ENCODE measurements at places on chromosomes 12 and 14.

- DNase-seq = no peak
Observed at GRCh38 chr12:111330800-111331752, 37.8 kb downstream of the PHETA1 start.

GRCh38 chr12:122726080-122726558 is 4.5 kb downstream of the HCAR1 start:
- no peak for DNase-seq

DNA sequence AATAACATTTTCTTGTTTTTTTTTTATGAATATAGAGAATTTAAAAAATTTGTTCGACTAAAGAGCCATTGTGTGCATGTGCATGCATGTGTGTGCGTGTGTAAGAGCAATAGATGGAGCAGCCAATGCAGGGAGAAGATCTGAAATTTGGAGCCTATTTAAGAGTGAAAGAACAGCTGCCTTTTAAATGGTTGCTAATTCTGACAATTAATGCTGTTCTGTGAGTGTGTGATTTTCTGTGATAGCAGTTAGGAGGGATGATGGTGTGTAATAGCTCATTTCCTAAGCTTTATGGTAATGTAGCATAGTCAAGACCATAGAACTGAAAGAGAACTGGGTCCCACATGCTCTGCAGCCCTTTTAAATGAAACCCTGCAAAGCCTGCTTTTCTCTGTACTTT is 137.9 kb downstream of the NRXN3 start:
- peak; percentile 88 for DNase-seq

DNA sequence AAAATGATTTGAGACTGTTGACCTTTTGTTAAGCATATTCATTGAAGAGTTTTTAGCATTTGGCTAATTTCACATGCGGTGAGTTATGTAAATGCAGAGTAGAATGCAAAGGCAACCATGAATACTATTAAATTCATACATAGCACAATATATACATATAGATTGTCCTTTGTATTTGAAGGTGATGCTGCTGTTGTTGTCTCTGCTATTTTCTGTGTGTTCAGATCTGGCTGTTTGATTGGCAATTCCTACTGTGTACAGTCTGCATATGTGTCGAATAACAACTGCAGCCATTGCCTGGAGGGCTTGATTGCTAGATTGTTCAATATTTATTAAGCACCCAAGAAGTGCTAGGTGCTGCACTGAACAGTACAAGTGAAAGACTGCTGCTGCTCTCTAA is 187.4 kb downstream of the FOXG1 start:
- no peak for DNase-seq

- no peak for DNase-seq
Observed at GRCh38 chr12:46778415-46778814, 47.4 kb downstream of the SLC38A4 start.

DNA sequence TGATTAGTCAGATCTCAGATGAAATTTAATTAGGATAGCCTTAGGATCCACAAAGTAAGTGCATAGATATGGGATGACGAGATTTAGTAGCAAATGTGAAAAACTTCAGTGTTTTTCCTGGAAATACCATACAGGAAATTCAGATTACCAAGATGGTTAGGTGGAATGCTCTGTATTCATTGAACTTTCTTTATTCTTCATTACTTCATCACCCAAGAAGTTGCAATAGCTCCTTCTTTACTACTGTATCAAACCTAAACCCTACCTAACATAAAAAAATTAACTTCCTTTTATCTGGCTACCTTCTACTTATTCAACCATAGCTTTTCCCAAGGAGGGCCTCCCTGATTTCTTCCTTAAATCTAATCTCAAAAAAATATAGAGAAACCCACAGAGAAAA is 100.4 kb downstream of the TTC6 start:
- DNase-seq = no peak

GRCh38 chr14:53152184-53152886 is 788 bp downstream of the DDHD1 start:
- DNase-seq = peak; percentile 73

- DNase-seq = no peak
Observed at GRCh38 chr14:22427771-22428231, 161.2 kb downstream of the DAD1 start.

- DNase-seq = no peak
Observed at GRCh38 chr14:32938719-32939253, at the start of gene NPAS3. NPAS3 (plus strand) TSS chr14:32938879.

- DNase-seq = no peak
Observed at GRCh38 chr12:115472852-115473251, 788.9 kb upstream of the TBX3 start.

DNA sequence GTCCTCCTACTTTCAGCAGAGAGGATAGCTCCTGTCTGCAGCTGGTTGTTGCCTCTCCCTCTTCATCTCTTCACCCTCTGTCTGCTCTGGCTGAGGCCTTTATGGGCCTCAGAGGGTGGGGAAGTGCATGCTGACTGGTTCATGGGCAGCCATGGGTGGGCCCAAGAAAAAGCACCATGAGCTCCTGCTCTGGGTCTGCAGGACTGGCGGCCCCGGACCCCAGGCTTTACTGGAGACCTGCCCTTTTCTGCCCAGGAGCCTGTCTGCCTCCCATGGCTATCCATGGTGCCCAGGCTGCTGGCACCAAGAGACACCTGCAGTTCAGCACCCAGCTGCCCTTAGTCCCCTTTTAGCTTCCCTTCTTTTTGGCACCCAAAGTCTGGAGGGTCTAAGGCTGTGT is 137.1 kb downstream of the PTPRR start:
- no peak for DNase-seq

GRCh38 chr12:78121969-78122610 is 291.4 kb downstream of the NAV3 start:
- DNase-seq = no peak

DNA sequence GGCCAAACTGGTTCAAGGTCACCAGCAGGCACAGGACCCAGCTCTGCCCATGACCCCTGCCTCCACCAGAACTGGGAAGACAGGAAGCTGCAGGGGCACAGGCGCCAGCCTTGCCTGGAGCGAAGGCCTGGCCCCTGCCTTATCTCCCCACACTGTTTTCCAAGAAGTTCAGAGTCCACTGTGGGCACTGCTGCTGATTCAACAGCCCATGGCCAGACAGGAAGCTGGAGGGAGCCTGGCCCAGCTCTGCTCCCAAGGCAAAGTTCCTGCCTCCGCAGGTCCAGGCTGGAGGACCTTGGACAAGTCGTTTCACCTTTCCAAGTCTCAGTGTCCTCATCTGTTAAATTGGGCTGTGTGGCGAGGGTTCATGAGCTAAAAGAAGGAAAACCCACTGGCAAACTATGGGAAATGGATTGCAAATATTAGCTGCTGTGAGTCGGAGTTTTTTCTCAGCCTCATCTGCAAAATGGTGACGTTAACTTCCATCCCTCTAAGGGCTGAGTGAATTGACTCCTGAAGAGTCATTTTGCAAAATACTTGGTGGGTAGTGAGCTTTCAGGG is 1.2 kb downstream of the PHETA1 start:
- no peak for DNase-seq

- no peak for DNase-seq
Observed at GRCh38 chr12:55057481-55057880, 37.7 kb downstream of the NEUROD4 start.

DNA sequence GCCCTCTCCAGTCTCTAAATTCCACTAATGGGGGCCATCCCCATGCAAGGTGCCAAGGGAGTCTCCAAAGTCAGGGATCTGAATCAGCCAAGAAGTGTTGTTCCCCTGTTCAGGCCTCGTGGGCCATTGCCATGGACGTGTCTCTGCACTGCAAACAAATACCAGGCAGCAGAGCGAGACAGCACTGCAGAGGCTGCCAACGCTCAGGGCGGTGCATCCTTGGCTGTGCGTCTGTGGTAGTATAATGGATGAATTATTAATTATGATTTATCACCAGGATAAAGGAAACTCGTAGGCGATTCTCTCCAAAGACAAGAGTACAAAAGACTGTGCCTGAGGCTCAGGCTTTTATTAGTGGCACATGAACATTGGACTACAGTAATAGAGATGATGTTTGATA is 122.3 kb upstream of the NTF3 start:
- DNase-seq = peak; percentile 32

DNA sequence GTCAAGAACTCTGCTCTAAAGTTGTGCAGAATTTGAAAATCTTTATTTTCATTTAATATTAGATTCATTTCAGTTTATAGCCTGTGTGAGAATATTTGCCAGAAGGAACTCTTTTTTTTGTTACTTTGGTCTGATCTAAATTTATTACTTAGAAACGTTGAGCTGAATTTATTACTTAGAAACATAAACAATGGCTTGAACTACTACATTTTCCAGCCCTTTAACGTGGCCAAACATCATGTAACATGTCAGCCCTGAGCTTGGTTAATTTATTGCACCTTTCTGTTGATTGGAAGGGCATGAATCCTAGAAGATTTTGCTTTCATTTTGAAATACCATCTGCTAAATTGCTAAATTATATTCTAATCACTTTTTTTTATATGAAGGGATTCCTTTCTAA is 241.4 kb downstream of the TMEM117 start:
- DNase-seq = no peak

DNA sequence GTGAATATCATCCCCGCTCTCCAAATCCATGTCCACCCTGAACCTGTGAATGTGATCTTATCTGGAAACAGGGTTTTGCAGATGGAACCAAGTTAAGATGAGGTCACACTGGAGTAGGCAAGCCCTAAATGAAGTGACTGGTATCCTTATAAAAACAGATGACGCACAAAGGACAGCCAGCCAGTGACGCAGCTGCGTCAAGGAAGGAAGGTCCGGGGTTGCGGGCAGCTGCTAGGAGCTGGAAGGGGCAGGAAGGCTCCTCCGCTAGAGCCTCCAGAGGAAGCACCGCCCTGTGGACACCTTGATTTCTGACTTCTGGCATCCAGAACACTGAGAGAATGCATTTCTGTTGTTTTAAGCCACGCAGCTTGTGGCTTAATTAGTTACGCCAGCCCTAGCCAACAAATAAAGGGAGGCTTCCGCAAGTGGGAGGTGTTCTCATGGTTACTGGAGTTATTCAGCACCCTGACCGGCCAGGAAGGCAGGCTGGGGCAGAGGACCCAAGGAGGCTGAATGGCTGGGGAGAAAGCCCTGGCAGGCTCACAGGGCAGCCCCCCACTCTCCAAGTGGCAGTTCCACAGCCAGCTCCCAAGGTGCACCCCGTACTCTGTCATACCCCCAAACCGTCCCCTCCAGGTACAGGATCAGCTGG is 127.6 kb upstream of the NCOR2 start:
- DNase-seq = no peak

DNA sequence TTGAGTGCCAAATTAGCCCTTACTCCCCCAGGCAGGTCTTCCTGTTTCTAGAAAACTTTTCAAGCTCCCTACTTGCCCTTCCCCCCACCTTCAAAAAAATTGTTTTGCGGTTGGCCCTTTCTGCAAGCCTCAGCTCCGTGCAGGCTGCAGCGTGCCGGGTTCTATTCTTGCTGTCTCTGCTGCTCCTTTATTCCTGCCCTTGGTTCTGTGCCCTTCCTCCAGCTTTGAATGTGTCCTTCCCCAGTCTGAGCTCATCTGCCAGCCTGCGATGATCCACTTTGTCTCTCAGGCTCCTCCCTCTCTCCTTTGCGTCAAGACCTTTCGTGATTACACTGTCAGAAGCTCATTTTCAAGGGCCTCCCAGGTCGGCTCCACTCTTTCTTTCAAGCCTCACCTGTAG is 98.6 kb downstream of the IRF2BPL start:
- no peak for DNase-seq

- no peak for DNase-seq
Observed at GRCh38 chr12:108972358-108972757, 48.5 kb downstream of the SVOP start.

- DNase-seq = no peak
Observed at GRCh38 chr14:20792556-20792955, 10.1 kb downstream of the RNASE1 start.

- no peak for DNase-seq
Observed at GRCh38 chr12:14931359-14931758, 7.0 kb downstream of the ERP27 start.

- no peak for DNase-seq
Observed at GRCh38 chr12:110538869-110539622, 36.9 kb downstream of the RAD9B start.

DNA sequence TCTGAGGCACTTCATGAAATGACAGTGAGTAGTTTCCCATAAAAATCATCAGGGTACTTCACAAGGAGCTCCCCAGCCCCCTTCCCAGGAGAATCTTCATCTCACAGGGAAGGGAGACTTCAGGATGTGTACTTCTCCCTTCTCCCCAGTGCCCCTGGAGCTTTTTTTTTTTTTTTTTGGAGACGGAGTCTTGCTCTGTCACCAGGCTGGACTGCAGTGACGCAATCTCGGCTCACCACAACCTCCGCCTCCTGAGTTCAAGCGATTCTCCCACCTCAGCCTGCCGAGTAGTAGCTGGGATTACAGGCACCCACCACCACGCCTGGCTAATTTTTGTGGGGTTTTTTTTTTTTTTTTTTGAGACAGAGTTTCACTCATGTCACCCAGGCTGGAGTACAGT is 10.4 kb downstream of the ITPK1 start:
- DNase-seq = no peak

GRCh38 chr12:46494424-46494823 is 121.9 kb upstream of the SLC38A2 start:
- no peak for DNase-seq

- DNase-seq = peak; percentile 97
Observed at GRCh38 chr12:109621901-109622364, 48.3 kb downstream of the MVK start.

DNA sequence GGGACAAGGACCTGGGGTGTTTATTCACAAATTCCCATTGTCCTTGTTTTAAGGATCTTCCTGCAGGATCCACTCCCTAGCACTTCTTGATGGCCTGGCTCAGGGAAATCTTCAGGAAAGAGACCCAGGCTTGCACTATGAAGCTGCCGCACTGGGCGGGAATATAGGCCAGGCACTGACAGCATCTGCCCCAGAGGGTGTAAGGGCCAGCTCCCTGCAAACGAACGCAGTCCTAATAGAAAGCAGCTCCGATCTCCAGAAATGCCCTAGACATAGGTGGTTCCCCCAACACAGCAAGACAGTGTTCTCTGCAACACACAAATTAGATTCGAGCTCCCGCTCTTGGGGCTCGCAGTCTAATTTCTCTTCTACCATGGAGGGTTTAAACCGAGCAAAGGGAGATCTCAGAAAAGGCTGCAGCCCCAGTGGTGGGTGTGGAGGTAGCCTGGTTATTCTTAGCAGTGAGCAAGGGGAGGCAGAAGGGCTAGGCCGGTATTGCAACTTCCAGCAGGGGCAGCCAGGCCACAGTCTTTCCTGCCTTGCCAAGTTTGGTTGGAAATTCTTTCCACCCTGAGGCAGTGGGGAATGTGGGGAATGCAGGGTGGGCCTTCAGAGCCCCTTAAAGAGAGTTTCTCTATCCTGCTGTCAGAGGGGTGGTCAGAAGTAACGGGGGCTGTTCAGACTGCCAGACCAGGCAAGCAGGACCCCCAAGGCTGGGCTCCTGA is 16.1 kb upstream of the WSCD2 start:
- no peak for DNase-seq
